ENCODE measurements at places on chromosomes 3 and 15. TPM values are rescaled to one million over a fixed set of nuclear protein-coding genes. Genes with fewer than 3 reads are reported as not detected.

- DNase-seq, result no peak
Measured at GRCh38 chr3:165642761-165643420, 194.3 kb downstream of the BCHE start.

- DNase-seq, result no peak
Measured at GRCh38 chr3:151537726-151538125, 76.9 kb upstream of the IGSF10 start.

GRCh38 chr3:39754549-39754948 is 54.9 kb upstream of the MYRIP start:
- no peak for DNase-seq

ZNF774 gene
- 9.5 TPM for total RNA-seq

DNA sequence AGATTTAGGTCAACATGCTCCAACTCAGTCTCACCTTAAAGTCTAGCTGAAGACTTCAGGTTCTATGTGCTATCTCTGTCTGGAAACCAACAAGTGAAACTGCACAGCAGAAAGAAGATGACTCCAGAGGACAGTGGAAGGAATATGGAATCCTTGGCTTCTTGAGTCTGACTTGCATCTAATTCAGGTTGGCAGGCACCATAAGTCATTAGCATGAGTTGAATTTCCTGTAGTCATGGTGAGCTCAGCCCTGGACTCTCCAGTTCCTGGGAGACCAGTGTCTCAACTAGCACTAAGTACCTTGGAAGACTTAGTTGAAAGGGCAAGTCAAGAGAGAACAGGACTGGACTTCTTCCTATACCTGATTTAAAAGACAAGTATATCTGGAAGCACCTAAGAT is 129.7 kb downstream of the DTWD1 start:
- no peak for DNase-seq

- DNase-seq, result no peak
Measured at GRCh38 chr15:72200395-72201237, 3.0 kb upstream of the GRAMD2A start.

GRCh38 chr3:15428539-15428938 is 1.1 kb downstream of the EAF1 start:
- DNase-seq, result no peak

- no peak for DNase-seq
Measured at GRCh38 chr15:76298986-76299385, 12.3 kb downstream of the ETFA start.

GRCh38 chr3:197519801-197520211 is 36.0 kb downstream of the BDH1 start:
- no peak for DNase-seq

DNA sequence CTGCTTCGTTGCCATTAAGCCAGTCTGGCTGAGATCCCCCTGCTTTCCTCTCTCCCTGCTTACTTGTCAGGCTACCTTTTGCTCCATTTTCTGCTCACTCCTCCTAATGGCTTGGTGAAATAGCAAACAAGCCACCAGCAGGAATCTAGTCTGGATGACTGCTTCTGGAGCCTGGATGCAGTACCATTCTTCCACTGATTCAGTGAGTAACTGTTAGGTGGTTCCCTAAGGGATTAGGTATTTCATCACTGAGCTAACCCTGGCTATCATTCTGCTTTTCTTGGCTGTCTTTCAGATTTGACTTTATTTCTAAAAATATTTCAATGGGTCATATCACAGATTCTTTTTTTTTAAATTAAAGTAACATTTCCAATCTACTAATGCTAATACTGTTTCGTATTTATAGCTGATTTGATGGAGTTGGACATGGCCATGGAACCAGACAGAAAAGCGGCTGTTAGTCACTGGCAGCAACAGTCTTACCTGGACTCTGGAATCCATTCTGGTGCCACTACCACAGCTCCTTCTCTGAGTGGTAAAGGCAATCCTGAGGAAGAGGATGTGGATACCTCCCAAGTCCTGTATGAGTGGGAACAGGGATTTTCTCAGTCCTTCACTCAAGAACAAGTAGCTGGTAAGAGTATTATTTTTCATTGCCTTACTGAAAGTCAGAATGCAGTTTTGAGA is 25.0 kb downstream of the CTNNB1 start:
- DNase-seq, result no peak

DNA sequence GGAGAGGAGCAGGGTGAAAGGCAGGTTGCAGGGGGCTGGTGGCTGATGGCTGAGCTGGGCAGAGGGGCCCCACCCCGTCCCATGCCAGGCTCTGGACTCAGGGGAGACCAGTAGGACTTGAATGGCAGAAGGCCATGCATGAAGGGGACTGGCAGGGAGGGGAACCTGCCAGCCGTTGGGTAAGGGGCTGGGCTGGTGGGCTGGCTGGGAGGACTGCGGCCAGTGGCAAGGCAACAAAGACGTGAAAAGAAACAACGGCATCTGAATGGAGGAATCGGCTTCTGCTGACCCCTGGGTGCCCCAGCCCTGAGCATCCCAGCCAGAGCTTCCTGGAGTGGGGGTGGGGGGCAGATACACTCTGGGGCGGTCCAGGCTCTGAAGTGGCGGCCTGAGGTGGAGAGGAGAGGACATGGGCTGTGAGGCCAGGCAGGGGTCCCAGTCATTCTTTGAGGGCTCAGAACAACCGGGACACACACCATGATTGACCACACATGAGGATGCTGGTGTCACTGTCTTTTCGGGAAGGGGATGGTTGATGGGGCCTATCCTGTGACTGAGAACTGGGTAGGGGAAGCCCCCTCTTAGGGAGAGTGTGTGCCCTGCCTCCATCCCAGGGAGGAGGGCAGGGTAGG is 11.7 kb downstream of the GLYCTK start:
- no peak for DNase-seq

EPHA6 gene
- 17.3 TPM for total RNA-seq

SELENOT gene
- total RNA-seq, result 69.0 TPM

DNA sequence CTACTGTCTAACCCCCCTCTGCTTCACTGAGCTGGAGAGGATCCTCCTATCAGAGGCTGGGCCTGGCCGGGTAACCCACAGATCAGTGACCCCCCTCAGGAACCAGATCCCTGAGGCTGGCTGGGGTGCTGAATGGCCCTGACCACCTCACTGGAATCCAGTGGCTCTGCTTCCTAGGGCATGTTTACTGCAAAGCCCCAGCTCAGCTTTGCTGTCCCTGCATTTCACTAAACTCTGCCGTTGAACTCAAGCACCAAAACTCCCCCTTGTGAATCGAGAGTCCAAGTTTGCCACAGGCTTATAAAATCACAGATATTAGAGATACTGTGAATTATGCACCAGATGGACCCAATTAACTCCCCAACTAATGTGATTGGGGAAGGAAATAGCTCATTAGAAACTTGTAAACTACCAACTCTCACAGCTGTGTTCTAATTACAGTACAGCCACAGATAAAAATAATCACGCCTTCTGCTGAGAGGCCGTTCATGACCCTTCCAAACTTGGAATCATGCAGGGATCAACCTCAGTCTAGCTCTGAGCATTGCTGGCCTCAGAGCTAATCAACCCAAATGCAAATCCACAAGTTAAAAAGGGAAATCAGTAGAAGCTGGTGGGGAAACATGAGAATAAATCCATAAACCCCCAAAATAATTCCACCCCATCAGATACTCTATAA is 47.0 kb downstream of the OCA2 start:
- DNase-seq, result no peak

DNA sequence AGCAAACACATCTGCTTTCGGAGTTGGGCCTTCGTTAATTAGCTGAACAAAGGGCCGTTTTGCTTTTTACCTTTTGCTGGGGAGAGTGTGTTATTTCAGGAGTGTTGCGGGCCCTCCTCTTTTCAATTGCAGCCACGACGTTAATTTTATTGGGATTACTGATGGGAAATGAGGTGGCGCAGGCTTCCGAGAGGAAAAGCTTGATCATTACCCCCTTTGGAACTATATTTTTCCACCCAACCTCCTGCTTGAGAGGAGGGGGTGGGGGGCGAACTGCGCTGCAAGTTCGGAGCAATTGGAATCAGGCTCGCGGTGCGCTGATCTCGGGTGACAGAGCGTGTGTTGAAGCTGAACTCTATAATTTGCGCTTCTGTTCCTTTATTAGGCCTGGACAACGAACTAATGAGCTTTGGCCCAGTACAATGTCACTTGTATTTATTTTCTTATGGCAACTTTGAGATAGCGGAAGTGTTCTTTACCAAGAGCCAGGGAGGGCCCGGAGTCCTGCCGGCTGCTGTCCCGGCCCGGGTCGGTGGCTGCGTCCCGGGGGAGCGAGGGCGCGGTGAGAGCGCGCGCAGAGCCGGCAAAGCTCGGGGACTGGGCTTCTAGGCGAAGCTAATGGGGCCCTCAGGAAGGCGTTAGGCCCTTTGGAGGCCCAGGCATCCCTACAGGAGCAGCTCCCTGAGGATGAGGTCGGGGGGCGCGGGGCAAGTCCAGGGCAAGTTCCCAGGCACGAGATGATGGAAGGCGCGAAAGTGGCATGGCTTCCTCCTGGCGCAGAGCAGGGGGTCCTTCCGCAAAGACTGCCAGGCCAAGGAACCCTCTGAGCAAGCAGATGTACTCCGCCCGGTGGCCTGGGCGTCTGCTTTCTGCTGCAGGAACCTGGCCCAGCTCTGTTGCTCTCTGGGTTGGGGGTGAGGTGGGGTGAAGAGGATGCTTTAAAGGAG is 12.9 kb downstream of the NR2F2 start:
- DNase-seq, result no peak

GRCh38 chr15:45586601-45587094 is 531 bp upstream of the BLOC1S6 start:
- DNase-seq, result no peak

- DNase-seq, result no peak
Measured at GRCh38 chr15:34659056-34659455, 75.6 kb upstream of the GOLGA8B start.

DNA sequence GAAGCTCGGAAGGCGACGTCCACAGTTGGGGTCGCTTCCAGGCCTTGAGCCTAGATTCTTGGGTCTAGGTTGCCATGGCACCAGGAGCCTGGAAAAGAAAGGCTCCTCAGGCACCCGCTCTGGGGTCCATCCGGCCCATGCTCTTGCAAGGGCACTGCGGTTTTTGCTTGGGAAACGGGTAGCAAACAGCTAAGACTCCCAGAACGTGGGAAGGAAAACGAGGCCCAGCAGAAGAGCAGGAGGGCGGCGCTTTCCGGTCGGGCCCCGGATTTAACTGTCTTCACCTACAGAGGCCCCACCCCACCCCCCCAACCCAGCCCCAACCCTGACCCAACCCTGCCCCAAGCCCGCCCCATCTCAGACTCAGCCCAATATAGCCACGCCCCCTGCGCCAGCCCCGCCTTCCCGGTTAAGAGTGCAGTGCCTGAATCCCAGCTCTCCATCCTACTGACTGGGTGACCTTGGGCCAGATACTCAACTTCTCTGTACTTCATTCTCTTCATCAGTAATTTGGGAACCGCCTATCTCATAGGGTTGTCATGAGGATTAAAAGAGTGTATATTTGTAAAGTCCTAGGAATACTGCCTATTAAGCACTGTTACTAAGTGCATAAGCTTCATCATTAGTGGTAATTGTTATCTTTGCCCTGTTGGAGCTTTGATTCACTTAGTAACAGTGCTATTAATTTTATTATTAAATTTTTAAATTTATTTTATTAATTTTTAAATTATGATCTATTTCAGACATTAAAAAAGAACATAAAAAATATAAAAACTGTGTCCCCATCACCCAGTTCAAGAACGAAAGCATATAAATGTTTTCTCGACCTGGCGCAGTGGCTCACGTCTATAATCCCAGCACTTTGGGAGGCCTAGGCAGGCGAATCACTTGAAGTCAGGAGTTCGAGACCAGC is 28.4 kb upstream of the SMAD6 start:
- DNase-seq, result no peak

- DNase-seq, result no peak
Measured at GRCh38 chr3:129673012-129673411, 66.5 kb upstream of the PLXND1 start.

MOBP gene
- not detected for total RNA-seq

GRCh38 chr15:64763874-64764273 is 11.5 kb downstream of the RBPMS2 start:
- no peak for DNase-seq

GRCh38 chr15:45333550-45333949 is 44.8 kb downstream of the GATM start:
- DNase-seq, result no peak

ROPN1B gene
- not detected for total RNA-seq

DNA sequence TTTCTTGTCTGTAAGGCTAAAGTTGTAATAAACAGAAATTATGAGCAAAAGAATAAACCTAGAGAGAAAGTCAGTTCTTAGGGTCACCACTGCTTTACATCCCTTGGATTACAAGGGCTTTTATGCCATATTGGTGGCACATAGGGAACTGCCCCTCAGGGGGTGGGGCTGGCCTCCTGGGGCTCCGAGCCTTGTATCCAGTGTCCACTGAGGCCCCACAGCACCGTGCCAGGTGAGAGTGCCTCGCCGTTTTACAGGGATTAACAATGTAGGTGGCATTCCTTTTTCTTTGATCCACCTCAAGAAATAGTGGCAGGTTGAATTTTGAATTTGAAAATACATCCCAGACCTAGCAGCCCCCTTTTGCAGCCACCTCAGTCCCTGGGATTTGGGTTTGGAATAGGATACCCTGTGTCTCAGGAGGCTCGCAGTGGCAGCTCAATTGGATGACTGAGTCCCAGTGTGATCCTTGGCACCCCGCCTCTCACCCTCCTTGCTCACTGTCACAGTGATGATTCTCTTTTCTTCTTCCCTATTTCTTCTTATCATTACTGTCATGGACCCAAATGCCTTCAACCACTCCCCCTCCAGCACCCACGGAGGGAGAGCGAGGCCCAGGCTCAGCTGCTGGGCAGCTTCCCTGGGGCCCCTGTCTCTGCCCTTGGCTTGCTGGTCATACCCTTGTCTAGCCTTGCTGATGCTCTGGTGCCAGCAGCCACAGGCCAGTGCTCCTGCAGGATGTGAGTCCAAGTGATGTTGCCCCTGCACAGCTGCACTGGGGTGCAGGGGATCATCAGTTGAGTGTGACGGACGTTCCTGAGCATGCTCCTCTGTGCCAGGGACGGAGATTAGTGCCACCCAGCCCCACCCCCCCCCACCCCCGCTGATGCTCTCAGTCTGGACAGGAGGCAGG is 137.9 kb downstream of the DNAJB8 start:
- no peak for DNase-seq
